ENCODE measurements at places on chromosomes 7 and 10. TPM values are rescaled to one million over a fixed set of nuclear protein-coding genes. Genes with fewer than 3 reads are reported as not detected.

Gene JAKMIP3
- polyA plus RNA-seq, result 0.91 TPM

Gene GBX1
- 0.14 TPM for polyA plus RNA-seq

Gene FEZF1
- not detected for polyA plus RNA-seq

Gene SPDYE8
- polyA plus RNA-seq, result not detected

Gene FAM25G
- not detected for polyA plus RNA-seq

Gene PRR15
- polyA plus RNA-seq, result 0.79 TPM

Gene PON1
- polyA plus RNA-seq, result not detected

Gene FAM24A
- not detected for polyA plus RNA-seq

Gene LSM8
- polyA plus RNA-seq, result 23.4 TPM

Gene CFAP69
- polyA plus RNA-seq, result 2.3 TPM

Measured in right cardiac atrium (tissue), 5 donors.